Activated CD4-positive, alpha-beta T cell treated with anti-CD3 and anti-CD28 coated beads, Interleukin-2, amount 10 ng/mL, durations not matched to agents 7 days and 5 days (primary cell): ENCODE measurements at places on chromosomes 12 and 14.

DNA sequence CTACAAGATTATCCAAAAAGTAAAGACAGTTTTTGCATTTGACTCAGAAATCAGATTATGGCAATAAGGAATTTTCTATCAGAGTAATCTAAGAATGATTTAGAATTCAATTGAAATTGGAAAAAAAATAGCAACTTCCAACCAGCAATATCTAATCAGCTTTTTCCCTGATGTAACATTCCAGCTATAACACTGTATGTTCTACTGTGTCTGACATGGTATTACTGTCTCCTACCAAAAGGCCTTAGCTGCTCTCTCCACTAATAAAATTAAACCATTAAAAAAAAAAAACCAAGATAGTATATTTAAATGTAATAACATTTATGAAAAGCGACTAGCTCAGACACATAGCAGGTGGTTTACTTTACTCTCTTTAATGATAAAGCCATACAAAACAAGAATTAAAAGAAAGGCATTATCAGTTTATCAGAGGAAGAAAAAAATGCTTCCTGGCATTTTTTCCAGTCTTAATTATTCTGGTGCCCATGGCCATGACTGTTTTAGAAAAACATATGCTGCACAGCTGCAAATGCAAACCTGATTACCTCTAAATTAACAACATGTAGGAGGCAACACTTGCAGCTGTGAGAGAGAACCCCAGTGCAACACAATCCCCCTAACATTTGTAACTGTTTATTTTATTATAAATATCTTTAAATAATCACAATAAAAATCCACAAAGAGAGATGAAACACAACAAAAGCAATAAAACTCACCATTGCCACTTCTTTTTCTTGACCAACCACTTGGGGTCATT lies 28.8 kb downstream of the PHLDA1 start:
- no peak for DNase-seq

- peak; percentile 30 for DNase-seq
Measured at GRCh38 chr14:80587096-80587724, 354.3 kb downstream of the CEP128 start.

- no peak for DNase-seq
Measured at GRCh38 chr14:64114166-64114565, 180.0 kb downstream of the ESR2 start.

GRCh38 chr12:53098354-53098981 lies 1.0 kb downstream of the IGFBP6 start:
- DNase-seq, result no peak

DNA sequence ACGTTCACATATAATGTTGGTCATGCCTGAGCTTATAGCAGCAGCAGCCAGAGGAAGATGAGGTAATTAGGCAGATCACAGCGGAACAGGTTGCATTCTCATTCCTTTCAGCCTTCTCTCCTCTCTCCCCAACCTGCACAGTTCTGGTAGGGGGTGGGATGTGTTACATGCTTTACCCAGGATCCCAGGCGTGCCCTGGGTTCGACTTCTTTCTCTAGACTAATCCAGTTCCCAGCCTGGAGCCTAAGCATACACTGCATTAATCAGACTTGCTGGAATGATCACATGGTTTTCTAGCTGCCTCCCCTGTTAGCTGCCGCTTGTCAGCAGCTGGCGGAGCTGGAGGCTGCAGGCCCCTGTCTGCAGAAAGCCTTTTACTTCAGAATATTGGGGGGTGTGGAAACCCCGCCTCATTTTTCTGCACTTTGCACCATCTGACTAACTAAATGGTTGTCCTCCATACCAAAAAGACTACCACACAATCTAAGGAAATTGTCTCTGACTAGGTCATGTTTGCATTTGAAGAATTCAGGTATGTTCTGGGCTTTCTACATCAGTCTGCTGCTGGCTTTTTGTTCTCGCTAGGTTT lies 46.0 kb upstream of the EVL start:
- no peak for DNase-seq

- DNase-seq, result no peak
Measured at GRCh38 chr12:95105540-95105939, 32.1 kb upstream of the NR2C1 start.

DNA sequence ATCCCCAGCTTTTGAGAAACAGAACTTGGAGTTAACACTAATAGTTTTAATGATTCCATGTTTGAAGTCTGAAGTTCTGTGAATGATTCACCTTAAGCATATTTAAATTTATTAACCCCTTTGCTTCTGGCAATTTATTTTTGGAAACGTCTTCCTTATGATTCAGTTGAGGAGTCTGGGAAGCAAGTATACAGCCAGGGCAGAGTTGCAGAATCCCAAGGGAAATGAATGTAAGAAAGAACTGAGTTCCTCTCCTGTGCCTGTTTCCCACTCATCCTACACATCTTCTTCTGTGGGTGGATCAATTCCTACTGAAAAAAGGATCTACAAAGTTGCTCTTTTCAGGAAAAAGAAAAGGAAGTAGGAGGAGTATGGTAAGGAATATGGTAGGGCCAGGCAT lies 108.2 kb upstream of the CCDC91 start:
- no peak for DNase-seq

GRCh38 chr12:43937947-43938346 lies 102.1 kb downstream of the TMEM117 start:
- no peak for DNase-seq

DNA sequence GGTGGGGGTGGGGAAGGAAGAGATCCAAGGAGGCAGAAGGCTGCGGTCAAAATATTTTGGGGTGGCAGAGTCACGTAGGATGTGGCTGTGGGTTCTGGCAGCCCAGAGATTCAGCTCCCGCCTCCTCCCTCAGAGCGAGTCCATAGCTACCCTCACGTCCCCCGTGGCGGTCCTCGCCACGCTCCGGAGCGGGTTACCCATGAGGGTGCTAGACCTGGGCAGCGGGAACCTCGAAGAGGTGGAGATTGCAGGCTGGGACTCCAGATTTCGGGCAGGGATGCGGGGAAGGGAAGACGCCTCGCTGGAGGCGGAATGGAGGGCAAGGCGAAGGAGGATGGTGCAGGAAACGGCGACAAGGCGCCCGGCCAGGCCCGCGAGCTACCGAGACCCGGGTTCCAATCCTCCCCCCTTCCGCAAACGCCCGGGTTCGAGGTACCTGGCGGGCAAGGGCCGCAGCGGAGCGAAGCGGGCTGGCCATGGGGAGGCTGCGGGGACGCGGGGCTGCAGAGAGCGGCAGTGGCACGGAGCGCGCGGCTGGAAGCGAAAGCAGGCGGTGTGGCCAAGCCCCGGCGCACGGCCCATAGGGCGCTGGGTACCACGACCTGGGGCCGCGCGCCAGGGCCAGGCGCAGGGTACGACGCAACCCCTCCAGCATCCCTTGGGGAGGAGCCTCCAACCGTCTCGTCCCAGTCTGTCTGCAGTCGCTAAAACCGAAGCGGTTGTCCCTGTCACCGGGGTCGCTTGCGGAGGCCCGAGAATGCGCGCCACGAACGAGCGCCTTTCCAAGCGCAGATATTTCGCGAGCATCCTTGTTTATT lies 46.2 kb downstream of the BCAT1 start:
- peak; percentile 50 for DNase-seq

DNA sequence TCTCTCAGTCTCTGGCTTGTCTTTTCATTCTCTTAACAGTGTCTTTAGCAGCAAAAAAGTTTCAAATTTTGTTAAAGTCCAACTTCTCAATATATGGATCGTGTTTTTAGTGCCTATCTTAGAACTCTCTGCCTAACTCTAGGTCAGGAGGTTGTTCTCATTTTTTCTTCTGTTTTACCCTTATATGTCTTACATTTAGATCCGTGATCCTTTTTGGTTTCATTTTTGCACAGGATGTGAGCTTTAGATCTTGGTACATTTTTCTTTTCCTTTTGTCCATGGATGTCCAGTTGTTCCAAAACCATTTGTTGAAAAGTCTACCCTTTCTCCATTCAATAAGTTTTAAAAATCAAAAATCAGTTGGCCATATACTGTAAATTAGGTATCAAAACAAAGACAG lies 6.8 kb downstream of the VRK1 start:
- DNase-seq, result no peak

DNA sequence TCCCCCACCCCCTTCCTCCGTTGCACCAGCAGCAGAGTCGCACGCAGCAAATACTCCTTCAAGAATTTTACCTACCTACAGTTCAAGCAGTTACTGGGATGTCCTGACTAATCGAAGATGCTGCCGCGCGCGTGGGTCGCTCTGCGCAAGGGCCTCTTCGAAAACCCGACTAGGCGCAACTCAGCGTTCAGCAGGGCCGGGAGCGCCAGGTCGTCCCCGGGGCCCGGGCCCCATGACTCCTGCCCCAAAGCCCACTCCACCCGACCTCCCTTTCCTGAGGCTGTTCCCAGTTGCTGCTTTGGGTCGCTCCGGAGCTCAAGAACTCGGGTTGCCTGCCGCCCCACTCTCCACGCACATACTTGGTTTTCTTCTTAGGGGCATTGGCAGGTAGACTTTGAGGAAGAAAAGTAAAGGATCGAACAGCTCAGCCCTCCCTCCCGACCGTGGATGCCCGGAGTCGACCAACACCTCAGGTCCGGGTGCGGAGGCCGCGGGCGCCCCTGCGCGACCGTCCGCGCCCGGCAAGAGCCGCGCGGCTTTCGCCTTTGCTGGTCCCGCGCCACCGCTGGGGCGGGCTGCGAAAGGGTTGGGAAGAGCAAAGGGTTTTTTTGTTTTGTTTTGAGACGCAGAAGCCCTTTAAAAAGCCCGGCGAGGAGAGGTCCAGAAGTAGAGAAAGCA lies 1.9 kb downstream of the BMP4 start:
- peak; percentile 10 for DNase-seq

DNA sequence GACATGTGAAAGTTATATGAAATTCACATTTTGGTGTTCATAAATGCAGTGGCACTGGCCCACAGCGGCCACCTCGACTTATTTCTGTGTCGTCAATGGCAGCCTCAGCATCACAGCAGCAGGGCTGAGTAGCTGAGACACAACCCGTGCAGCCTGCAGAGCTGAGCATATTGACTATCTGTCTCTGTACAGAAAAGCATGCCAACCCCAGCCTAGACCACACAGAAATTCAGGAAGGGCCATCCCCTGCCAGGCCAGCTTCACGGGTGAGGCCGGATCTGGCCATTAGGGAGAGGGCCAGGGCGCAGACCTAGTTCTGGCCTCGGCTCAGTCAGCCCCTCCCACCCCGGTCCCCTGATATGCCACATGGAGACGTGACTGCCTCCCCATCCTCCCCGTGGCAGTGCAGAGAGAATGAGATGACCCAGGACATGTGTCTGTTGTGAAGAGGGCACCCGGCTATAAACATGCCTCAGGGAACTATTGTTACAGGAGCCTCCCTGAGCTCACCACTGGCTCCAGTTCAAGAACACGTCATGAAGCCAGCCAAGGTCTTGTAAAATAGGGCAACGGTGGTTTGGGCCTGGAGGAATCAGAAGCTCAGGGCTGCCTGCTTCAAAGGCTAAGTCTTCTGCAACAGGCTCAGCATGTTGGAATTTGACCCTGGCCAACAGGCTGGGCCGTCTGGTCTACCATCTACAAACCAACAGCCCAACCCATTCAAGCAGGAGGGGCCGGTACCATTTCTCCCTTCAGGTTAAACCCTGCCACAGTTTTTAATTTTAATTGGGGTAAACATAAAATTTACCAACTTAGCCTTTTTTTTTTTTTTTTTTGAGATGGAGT lies 25.5 kb downstream of the SCARB1 start:
- no peak for DNase-seq

- DNase-seq, result no peak
Measured at GRCh38 chr12:9667403-9668160, 1.9 kb upstream of the CLEC2D start.

DNA sequence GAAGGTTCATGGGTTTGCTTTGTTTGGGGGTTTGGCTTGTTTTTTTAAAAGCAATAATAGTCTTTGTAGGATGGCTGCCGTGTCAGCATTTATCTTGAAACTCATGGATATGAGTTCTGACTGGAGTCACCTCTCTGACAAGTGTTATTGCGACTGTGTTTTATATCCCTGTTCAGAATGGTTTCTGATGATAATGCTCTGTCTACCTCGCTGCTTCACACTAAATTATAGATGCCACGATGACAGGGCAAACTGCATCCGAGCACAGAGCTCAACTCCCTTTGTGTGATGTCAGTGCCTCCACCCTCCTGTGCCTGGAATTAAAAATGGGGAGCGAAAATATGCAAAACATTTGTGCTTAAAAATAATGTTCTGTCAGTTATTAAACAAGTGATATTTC lies 250.8 kb downstream of the EGLN3 start:
- DNase-seq, result no peak

GRCh38 chr14:33685698-33686097 lies 265.2 kb downstream of the EGLN3 start:
- DNase-seq, result no peak

GRCh38 chr14:104286496-104286895 lies 148.1 kb downstream of the KIF26A start:
- no peak for DNase-seq

GRCh38 chr14:81765651-81766275 lies 232.1 kb upstream of the SEL1L start:
- DNase-seq, result no peak

DNA sequence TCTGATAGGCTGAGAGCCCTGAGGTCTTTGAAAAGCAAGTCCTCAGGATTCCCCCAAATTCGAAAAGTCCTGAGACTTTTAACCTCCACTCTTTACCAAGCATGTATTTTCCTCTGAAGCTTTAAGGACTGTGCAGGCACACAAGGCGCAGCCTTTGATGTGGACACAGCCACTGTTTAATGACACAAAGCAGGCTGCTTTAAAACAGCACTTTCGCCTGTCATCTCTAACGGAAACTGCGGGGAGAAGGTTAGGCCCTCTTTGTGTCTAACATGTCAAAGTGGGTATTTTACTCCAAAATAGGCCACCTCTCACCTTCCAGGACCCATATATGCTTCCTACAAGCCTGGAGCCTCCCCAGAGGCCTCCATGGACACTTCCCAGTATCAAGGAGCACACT lies 159.2 kb downstream of the GCH1 start:
- DNase-seq, result no peak

- DNase-seq, result no peak
Measured at GRCh38 chr14:55593698-55594097, 13.7 kb downstream of the KTN1 start.

DNA sequence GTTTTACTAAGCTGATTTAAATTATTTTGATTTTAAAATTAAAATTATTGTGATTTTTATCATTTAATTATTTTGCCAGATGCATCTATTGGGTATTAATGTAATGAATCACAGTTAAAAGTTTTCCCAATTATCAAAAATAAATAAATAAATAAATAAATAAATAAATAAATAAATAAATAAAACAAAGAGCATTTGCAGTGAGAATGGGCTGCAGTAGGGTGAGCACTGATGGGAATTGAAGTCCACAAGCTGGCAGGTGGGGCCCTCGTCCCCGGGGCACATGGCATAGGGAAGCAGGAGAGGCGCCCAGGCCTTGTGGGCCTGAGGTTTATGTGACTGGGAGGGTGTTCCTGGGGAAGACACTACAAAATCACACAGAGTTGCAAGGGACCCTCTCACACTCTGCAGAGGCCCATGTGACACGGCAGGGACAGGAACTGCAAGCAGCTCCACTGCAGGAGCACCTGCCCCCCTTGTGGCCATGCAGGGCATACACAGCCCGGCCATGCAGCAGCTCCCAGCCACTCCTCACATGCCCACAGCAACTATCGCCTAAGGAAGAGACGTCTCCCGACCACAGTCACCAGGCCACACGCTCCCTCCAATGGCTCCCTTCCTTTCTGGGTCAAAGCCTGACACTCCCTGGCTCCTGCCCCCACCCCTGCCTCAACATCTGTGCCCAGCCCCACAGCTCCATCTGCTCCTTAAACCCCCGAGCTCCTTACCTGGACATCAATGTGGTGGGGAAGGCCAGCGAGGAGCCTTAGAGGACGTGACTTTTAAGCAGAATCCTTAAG lies 256.3 kb upstream of the SFSWAP start:
- peak; percentile 51 for DNase-seq

GRCh38 chr12:26493656-26494055 lies 298.3 kb downstream of the SSPN start:
- no peak for DNase-seq
